ENCODE measurements at places on chromosomes 6 and 20.

GRCh38 chr20:54218470-54218869 is 10.6 kb downstream of the PFDN4 start:
- DNase-seq: no peak

- no peak for DNase-seq
Observed at GRCh38 chr6:9315966-9316650, 880.8 kb upstream of the SLC35B3 start.

DNA sequence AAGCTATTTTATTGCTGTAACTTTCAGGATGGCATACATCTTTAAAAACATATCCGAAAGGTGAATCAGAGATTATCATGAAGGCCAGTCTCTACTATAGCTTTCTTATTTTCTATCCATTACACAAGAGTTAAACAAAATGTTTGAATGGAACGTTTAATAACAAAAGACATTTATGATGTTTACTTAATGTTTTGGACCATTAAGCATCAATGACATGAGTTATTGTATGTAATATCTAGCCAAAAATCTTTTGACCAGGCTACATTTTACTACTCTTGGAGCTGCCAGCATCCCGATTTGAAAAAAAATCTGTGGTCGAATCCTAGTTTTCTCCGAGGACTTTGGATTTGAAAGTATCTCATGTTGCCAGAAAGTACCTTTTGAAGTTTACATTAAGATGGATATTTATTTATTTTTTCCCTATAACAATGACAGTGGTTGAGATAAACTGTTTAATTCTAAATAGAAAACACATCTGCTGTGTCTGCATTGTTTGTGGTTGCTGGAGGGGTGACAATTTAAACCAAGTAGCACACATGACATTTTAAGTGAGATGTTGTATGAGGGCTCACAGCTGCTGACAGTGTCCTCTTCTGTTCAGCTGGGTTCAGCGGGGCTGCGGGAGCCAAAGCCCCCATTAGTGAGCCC is 293.7 kb upstream of the TCF21 start:
- no peak for DNase-seq

DNA sequence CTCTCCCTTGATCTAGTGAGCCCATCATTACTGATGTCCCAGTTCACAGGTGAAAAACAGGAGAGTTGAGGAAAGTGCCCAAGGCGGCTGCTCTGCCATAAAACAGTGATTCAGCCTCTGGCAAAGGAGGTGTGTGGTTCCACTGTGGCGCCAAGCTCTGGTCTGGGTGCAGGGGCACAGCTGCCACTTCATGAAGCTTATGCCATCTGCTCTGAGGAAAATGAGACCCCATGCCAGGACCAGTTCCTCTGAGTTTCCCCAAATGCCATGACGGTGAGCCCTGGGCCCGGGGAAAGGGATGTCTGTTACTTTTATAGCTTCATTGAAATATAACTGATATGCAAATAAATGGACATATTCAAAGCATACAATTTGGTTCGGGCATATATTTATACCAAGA is 33.7 kb upstream of the ZBP1 start:
- no peak for DNase-seq

- DNase-seq: no peak
Observed at GRCh38 chr6:44064089-44064947, 62.9 kb downstream of the MRPL14 start.

DNA sequence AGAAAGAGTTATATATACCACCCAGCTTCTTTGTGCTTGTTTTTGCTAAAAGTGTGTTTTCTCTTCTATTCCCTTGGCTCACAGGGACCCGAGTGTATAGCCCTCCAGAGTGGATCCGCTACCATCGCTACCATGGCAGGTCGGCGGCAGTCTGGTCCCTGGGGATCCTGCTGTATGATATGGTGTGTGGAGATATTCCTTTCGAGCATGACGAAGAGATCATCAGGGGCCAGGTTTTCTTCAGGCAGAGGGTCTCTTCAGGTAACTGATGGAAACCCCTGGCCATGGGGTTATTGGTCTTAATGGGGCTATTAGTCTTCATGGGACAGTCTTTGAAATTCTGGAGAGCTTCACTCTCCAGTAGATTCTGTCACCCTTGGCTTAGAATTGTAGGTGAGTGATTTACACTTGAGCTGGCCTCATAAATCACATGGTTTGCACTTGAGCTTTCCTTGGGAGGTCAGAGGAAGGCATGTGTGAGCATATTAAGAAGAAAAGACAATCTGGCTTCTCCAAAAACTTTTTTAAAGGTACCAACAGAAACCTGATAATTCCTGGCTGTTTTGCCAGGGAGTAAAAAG is 3.0 kb downstream of the PIM1 start:
- DNase-seq: no peak

DNA sequence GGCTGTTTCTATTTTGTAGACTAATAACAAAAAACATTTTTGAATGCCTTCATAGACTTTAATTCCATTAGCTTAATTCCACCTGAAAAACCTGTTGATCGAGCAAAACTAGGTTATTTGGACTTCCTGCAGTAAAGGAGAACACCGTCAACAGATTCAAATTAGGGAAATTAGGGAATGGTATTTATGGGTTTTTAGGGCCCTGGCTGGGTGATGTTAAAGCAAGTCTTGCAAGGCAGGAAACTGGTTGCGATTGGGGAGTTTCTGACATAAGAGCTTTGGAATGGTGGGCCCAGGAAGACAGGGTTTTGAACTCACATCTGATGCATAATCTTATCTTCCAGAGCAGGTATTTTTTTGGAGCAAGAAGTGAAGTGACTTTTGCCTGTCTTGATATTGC is 40.1 kb upstream of the TFAP2C start:
- DNase-seq: no peak

- no peak for DNase-seq
Observed at GRCh38 chr6:100780648-100781047, 100.5 kb downstream of the ASCC3 start.

DNA sequence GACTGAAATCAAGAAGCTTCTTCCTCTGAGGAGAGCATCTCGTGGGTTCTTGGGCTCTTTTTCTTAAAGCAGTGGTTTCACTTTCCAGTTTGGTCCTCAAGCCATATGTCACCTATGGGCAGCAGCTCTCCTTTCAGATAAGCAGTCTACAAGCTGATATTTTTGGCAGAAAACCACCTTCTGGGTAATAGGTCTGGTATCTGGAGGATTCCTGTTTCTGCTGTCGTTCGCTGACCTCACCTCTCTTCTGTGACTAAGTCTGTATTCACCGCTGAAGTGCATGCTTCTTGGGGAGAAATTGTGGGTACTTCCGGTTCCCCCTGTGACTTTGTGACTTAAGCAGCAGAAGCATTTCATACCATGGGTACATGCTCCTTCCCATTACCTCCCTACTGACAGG is 193.6 kb downstream of the EDN1 start:
- no peak for DNase-seq

- no peak for DNase-seq
Observed at GRCh38 chr20:20593447-20594170, 118.8 kb downstream of the RALGAPA2 start.

GRCh38 chr20:16801919-16802651 is 53.9 kb downstream of the OTOR start:
- DNase-seq: peak; percentile 49

DNA sequence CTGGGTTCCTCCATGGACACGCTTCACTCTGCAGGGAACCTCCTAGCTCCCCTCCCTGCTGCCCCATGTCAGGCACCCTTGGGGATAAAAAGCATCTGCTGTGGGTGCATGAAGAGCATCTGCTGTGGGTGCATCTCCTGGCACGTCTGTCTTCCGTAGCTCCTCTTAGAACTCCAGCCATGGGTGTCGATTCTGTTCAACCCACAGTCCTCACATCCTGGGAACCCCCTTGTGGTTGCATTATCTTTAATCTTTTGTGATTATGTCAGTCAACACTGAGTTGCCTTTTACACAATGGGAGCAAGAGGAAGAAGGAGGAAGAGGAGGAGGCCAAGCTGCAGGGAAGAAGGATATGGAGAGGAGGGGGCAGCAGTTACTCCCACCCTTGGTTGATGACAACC is 24.1 kb upstream of the CCR6 start:
- no peak for DNase-seq

- no peak for DNase-seq
Observed at GRCh38 chr6:162372106-162372505, 355.5 kb downstream of the PRKN start.

GRCh38 chr6:27743787-27744186 is 168.4 kb downstream of the OR2B2 start:
- no peak for DNase-seq

- no peak for DNase-seq
Observed at GRCh38 chr20:32914031-32914430, 55.3 kb downstream of the EFCAB8 start.
